ENCODE measurements at places on chromosomes 6 and 20. TPM values are rescaled to one million over a fixed set of nuclear protein-coding genes. Genes with fewer than 3 reads are reported as not detected.

ERVFRD-1 gene
- polyA plus RNA-seq = 0.25 TPM

PLN gene
- polyA plus RNA-seq = not detected

ZNF451 gene
- polyA plus RNA-seq = 31.8 TPM

ITPA gene
- polyA plus RNA-seq = 41.8 TPM

TBXT gene
- polyA plus RNA-seq = not detected

SCGN gene
- polyA plus RNA-seq = not detected

GABRR1 gene
- 0.88 TPM for polyA plus RNA-seq

PDE7B gene
- 11.1 TPM for polyA plus RNA-seq

MCCD1 gene
- polyA plus RNA-seq = not detected

KCNK5 gene
- polyA plus RNA-seq = 1.4 TPM

RSPO3 gene
- polyA plus RNA-seq = 18.2 TPM

RAET1G gene
- 0.36 TPM for polyA plus RNA-seq

GGTLC1 gene
- polyA plus RNA-seq = not detected

PPP1R11 gene
- polyA plus RNA-seq = not detected

NRSN1 gene
- polyA plus RNA-seq = 0.12 TPM

TFAP2D gene
- polyA plus RNA-seq = not detected

NEURL2 gene
- 16.2 TPM for polyA plus RNA-seq

LGSN gene
- 7.7 TPM for polyA plus RNA-seq

ZNF311 gene
- polyA plus RNA-seq = 2.8 TPM

BPIFB1 gene
- not detected for polyA plus RNA-seq

APOBEC2 gene
- polyA plus RNA-seq = 513 TPM

TGM2 gene
- 21.1 TPM for polyA plus RNA-seq

SSTR4 gene
- not detected for polyA plus RNA-seq

PKIB gene
- polyA plus RNA-seq = 2.0 TPM

GPX5 gene
- not detected for polyA plus RNA-seq

CGAS gene
- polyA plus RNA-seq = not detected

TRIM15 gene
- not detected for polyA plus RNA-seq

WFDC5 gene
- polyA plus RNA-seq = not detected

CPNE5 gene
- 11.1 TPM for polyA plus RNA-seq

KIFC1 gene
- not detected for polyA plus RNA-seq

DLK2 gene
- not detected for polyA plus RNA-seq

OVOL2 gene
- polyA plus RNA-seq = not detected

DCDC2 gene
- 0.16 TPM for polyA plus RNA-seq

PRL gene
- polyA plus RNA-seq = 1.4 TPM

DPPA5 gene
- not detected for polyA plus RNA-seq

SNPH gene
- polyA plus RNA-seq = 3.7 TPM

MYLK2 gene
- polyA plus RNA-seq = 14.1 TPM

RSPH4A gene
- polyA plus RNA-seq = 0.62 TPM

PPT2 gene
- polyA plus RNA-seq = 24.6 TPM

PYGB gene
- polyA plus RNA-seq = 23.5 TPM

PRSS35 gene
- 20.2 TPM for polyA plus RNA-seq

NDUFAF5 gene
- polyA plus RNA-seq = 22.6 TPM

TSPO2 gene
- polyA plus RNA-seq = 0.53 TPM

DEFB132 gene
- not detected for polyA plus RNA-seq

CCN2 gene
- polyA plus RNA-seq = 17.1 TPM

ZBP1 gene
- not detected for polyA plus RNA-seq

TEAD3 gene
- 77.1 TPM for polyA plus RNA-seq

SPATS1 gene
- not detected for polyA plus RNA-seq

PNLDC1 gene
- 0.13 TPM for polyA plus RNA-seq

FAM209A gene
- not detected for polyA plus RNA-seq

SMLR1 gene
- polyA plus RNA-seq = not detected

C2 gene
- 8.3 TPM for polyA plus RNA-seq

CTCFL gene
- polyA plus RNA-seq = 0.08 TPM

PTCRA gene
- polyA plus RNA-seq = 0.44 TPM

HEY2 gene
- 9.9 TPM for polyA plus RNA-seq
